Activated CD8-positive, alpha-beta memory T cell treated with anti-CD3 and anti-CD28 coated beads for 24 hours (primary cell): ENCODE measurements at places on chromosomes 7 and 10.

DNA sequence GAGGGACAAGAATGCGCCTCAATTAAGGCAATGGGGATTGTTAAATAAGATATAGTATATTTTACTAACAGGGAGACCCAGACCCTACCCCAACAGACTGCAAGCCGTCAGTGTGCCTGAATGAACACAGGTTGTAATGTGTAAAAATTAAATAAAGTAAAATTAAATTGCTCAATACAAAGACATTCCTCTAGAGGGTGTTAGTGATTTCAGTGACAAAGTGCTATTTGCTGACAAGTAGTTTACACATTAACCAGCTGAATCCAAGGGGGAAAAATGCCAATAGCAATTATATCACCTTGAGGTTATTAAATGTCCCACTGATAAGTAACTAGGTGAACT is 110.5 kb downstream of the EBF3 start:
- DNase-seq = no peak

DNA sequence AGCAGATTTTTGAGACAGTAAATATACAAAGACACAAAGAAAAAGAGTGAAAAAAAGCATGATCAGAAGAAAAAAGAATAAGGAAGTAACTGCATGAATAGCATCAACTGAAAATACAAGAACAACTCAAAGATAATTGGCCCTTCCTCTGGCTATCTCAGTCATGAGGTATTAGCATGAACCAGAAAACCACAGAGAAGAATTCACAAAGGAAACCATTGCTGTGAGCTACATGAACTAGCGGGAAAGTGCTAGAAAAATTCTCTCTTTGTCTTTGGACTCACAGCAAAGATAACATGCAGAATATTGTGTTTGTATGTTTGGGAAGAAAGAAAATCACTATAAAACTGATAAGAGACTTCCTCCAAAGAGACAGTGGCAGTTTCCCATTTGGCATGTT is 82.9 kb downstream of the SORCS1 start:
- no peak for DNase-seq

GRCh38 chr7:138892812-138893211 is 88.4 kb downstream of the KIAA1549 start:
- no peak for DNase-seq

- no peak for DNase-seq
Measured at GRCh38 chr10:11204351-11204942, 186.8 kb downstream of the CELF2 start.

- DNase-seq = no peak
Measured at GRCh38 chr7:24786941-24787340, 29.7 kb upstream of the GSDME start.

GRCh38 chr7:47724335-47724982 is 142.5 kb upstream of the TNS3 start:
- DNase-seq = no peak

DNA sequence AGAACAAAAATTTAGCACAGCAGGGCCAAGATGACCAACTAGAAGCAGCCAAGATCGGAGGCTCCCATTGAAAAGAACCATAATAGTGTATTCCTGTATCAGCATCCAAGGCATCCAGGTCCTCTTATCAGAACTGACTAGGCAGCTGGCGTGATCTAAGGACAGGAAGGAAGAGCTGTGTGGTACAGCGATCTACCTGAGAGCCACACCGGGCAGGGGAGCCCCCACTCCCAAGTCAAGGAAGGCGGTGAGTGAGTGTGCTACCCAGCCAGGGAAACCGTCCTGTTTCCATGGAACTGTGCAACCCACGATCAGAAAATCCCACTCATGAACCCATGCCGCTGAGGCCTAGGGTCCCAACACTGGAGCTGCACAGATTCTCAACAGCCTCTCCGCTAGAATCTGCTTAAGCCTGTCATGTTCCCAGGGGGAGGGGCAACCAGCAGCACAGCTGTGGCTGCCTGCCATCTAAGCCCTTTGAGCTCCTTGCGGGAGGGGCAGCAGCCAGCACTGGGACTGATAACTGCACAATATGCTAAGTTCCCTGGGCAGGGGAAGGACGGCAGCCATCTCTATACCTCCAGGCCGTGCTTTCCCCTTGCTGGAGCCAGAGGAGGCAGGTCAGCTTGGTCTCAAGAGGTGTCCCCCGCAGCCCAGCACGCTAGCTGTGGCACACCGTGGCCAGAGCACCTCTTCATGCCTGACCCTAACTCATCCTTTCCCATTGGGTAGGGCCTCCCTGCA is 213.0 kb upstream of the SMIM30 start:
- DNase-seq = no peak

- DNase-seq = no peak
Measured at GRCh38 chr7:158991824-158992621, 135.7 kb downstream of the DYNC2I1 start.

DNA sequence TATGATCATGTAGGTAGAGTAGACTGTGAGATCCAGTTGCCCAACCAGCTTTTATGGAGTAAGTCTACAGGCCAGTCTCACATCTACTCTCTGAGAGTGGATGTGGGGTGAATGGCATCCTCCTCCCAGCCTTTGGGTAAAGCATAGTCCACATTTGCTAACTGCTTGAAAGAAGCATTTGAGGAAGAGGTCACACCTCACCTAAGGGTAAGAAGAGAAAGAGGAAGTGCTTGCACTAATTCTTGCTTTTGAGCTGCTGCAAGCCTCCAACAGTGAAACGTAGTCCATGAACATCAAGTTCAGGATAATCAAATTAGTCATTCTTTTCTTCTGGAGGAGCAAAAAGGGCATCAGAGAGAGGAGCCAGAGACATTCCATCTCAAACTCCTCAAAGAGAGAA is 93.9 kb upstream of the AGR3 start:
- DNase-seq = no peak

DNA sequence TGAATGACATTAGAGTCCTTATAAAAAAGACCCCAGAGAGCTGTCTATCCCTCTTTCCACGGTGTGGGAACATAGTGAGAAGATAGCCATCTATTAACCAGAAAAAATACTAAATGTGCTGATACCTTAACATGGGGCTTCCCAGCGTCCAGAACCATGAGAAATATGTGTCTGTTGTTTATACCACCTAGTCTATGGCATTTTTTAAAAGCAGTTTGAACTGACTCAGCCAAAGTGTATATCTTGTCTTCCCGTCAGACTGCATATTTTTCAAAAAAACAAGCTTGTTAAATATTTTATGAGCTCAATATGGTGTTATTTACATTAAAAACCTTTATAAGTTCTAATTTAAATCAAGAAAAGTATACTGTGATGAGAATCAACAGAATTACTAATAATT is 255.3 kb downstream of the HGF start:
- no peak for DNase-seq

DNA sequence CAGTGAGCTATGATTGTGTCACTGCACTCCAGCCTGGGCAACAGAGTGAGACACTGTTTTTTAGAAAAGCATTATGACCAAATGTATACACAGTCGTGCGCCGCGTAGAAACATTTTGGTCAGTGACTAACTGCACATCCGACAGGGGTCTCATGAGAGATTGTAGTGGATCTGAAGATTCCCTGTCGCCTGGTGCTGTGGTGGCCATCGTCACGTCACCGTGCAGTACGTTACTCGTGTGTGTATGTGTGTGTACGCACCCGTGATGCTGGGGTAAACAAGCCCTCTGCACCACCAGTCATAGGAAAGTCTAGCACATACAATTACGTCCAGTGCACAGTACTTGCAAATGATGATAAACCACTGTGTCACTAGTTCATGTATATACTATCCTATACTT is 109.4 kb downstream of the ELFN1 start:
- peak; percentile 11 for DNase-seq

- DNase-seq = no peak
Measured at GRCh38 chr7:152478140-152478539, 42.3 kb upstream of the KMT2C start.

- no peak for DNase-seq
Measured at GRCh38 chr10:108989976-108990375, 933.3 kb downstream of the XPNPEP1 start.

DNA sequence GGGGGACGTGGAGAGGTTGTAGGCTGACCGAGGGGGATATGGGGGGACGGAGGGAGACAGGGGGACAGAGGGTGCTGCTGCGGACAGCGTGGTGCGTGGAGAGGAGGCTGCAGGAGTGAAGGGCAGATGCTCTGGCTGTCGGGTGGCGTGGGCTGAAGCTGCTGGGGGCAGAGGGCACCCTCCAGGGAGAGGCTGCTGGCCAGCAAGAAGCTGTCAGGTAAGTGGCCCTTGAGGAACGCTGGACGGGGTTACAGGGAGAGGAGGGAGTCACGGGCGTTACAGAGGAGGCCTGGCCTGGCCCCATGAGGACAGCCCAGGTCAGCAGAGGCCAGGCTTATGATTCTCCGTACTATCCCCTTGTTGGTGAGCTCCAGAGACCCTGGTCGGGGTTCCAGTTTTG is 27.1 kb downstream of the YKT6 start:
- no peak for DNase-seq

DNA sequence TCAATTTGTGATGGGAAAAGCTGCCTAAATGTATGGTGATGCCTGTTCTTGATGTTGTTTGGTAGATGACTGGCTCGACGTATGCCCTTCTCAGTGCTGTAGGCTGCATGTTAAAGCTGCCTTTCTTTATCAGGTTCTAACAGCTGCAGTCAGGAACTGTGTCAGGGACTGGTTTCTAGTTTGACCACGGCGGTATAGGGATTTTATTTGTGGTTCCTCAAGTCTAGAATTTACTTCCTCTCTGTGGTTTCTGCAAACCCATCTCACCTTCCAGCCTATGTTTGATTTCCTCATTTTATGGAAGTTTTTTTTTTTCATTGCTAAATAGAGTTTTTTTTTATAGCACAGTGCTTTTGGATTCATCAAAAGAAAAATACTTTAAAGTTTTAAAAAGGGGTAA is 26.5 kb downstream of the LMTK2 start:
- no peak for DNase-seq
